Trophoblast cell (in vitro differentiated cells and primary cell): ENCODE measurements at places on chromosomes 3 and 15.

DNA sequence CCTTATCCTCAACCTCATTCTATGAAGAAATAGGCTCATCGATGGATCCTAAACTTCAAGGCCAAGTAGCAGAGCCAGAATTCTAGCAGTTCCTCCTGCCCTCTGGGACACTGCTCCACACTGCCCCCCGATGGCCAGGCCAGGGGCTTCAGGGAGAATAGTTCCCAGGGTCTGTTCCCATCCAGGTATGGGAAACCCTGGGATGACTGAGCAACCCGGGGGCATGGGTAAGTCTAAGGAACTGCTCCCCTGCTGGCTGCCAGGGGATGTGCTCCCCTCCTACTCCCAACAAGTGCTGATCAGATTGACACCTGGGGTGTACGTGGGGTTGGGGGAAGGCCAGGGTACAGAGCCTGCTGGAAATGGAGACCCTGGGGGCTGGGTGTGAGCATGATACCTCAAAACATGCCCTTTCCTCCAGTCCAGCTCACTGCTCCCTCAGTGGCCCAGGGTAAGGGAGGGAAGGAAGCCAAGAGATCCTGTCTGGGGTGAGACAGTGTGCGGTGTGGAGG is 7.6 kb downstream of the ULK3 start:
- peaks cover 3% of the 10 kb centered on the region for H3K36me3 ChIP-seq
- peak; percentile 82 for DNase-seq
- no peaks in the 10 kb centered on the region for H3K27me3 ChIP-seq
- H3K27ac ChIP-seq = no peak overlapping the region
- no peak overlapping the region for H3K4me3 ChIP-seq

DNA sequence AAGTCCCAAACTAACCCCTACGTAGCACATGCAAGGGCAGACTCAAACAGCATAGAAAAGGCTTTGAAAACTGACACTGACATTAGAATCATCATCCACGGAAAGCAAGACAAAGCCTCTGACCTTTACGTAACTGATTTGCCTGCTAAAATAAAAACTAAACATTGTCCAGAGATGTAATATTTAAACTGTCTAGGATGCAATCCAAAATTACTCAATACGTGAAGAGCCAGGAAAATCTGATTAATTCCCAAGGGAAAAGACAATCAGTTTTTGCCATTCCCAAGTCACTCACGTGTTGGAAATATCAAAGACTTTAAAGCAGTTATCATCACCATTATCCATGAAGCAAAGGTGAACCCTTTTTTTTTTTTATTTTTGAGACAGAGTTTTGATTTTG is 13.3 kb upstream of the IQCF1 start:
- H3K4me1 ChIP-seq = no peaks in the 10 kb centered on the region
- DNase-seq = no peak
- H3K27me3 ChIP-seq = no peaks in the 10 kb centered on the region
- no peaks in the 10 kb centered on the region for H3K36me3 ChIP-seq

- H3K4me1 ChIP-seq = peaks cover 12% of the 10 kb centered on the region
- peak within 1 kb of the TSS; percentile 96 for H3K27ac ChIP-seq
- no peaks in the 10 kb centered on the region for H3K36me3 ChIP-seq
- no peak for DNase-seq
Measured at GRCh38 chr3:64687781-64688604, at the start of gene ADAMTS9. ADAMTS9 (minus strand) TSS chr3:64688000; CDS start chr3:64687657, 343 bp downstream.

DNA sequence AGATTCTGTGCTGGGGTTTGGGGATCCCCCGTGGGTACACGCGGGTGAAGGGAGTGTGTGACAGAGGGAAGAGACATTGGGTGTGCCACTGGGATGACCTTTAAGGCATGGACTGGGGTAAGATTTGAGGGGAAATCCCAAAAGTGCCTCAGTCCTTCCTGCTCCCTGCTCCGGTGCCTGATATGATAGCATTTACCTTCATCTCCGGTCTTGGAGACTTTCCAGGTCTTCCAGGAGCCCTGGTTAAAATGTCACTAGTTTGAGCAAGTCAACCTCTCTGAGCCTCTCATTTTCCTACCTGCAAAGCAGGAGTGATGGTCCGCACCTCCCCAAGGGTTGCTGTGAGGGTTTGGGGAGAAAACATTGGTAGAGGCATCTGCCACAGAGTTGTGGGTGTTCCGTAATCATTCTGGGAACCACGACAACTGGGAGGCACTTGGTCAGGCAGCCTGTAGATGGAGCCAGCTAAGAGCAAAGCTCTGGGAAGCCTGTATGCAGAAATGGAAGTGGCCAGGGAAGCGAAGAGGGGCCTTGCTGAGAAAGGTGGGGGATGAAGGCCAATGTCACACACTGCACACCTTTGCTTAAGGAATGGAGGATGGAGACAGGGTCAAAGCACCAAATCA is 33.9 kb upstream of the KIF23 start:
- H3K27ac ChIP-seq = no peak overlapping the region
- H3K36me3 ChIP-seq = no peaks in the 10 kb centered on the region
- H3K4me1 ChIP-seq = no peaks in the 10 kb centered on the region
- H3K4me3 ChIP-seq = no peak overlapping the region
- no peak for DNase-seq

GRCh38 chr15:80591938-80592825 is 102.9 kb upstream of the ABHD17C start:
- H3K4me3 ChIP-seq = no peak overlapping the region
- H3K4me1 ChIP-seq = no peaks in the 10 kb centered on the region
- no peak for DNase-seq
- no peak overlapping the region for H3K27ac ChIP-seq

- H3K4me3 ChIP-seq = no peak overlapping the region
- H3K27me3 ChIP-seq = no peaks in the 10 kb centered on the region
- no peak for DNase-seq
- H3K27ac ChIP-seq = no peak overlapping the region
Measured at GRCh38 chr3:42638339-42638842, 15.1 kb upstream of the ZBTB47 start.

DNA sequence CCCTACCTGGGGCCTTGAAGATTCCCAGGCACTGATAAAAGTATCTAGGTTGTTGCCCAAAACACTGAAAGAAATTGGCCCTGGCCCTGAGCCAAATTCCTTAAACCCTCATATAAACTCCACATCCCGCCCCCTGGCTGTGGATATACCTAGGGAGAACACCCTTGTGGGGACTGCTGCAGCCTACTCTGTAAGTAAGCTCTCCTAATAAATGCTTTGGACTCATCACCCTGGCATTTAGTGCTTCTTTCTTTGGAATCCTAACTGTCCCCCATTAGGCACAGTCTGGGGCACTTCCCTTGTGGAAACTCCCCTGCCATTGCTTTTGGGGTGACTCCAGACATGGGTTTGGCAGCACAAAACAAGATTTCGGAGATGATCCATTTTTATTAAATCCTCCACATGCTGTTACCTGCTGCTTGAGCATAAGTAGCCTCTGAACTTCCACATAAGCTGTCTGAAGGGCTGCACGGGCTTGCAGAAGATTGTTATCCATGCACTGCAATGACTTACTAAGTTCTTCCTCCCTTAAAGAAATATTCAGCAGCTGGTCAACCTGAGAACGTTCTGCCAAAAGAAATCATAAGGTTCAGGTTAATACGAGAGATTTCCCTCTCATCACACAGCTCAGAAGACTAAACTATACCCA is 46.4 kb downstream of the ZNF106 start:
- no peak overlapping the region for H3K4me3 ChIP-seq
- DNase-seq = no peak
- no peaks in the 10 kb centered on the region for H3K27me3 ChIP-seq
- no peak overlapping the region for H3K27ac ChIP-seq
- no peaks in the 10 kb centered on the region for H3K4me1 ChIP-seq

GRCh38 chr3:151345859-151346258 is 16.5 kb upstream of the P2RY13 start:
- no peak overlapping the region for H3K27ac ChIP-seq
- no peaks in the 10 kb centered on the region for H3K4me1 ChIP-seq
- no peak overlapping the region for H3K4me3 ChIP-seq
- H3K27me3 ChIP-seq = no peaks in the 10 kb centered on the region

- peaks cover 19% of the 10 kb centered on the region for H3K4me1 ChIP-seq
Measured at GRCh38 chr15:65383456-65383855, 5.7 kb upstream of the IGDCC3 start.

DNA sequence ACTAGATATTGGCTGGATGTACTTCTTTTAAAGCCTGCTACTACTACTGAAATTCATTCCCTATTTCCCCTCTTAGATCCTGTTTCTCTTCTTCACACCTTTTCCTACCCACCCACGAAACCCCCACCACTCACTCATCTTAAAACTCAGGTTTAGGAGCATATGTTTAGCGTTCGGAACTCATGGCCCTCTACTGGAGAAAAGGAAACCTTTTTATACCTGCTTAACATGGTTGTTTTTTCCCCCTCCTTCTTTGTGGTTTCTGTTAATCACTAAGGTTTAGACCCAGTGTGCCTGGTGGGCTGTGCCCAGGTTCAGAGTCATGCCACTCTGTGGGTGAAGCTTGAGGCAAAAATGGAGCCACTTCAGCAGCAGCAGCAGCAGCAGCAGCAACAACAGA is 2.6 kb downstream of the ARID3B start:
- DNase-seq = no peak
- H3K27ac ChIP-seq = no peak overlapping the region
- no peaks in the 10 kb centered on the region for H3K27me3 ChIP-seq
- H3K4me1 ChIP-seq = peaks cover 13% of the 10 kb centered on the region
- peaks cover 22% of the 10 kb centered on the region for H3K36me3 ChIP-seq

- H3K4me1 ChIP-seq = no peaks in the 10 kb centered on the region
- H3K4me3 ChIP-seq = no peak overlapping the region
- no peak for DNase-seq
- no peaks in the 10 kb centered on the region for H3K27me3 ChIP-seq
- H3K36me3 ChIP-seq = no peaks in the 10 kb centered on the region
Measured at GRCh38 chr3:81674690-81675089, 86.8 kb downstream of the GBE1 start.

DNA sequence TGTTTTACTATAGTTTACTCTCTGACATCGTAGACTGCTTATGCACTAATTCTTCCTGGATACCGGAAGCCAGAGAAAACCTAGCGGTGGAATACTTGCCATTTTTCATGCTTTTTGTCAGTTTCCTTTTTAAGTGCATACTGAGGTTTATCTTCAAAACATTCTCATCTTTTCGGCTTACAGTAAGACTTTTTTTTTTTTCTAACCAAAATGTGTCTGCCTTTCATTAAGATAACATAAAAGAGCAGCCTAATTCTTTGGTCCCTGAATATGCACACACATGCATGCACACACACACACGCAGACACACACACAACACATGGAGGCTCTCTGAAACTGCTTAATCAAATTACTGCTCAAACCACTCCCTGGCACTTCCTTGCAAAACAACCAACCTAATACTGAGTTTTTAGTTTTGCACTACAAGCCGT is 1.3 kb downstream of the ZNF445 start:
- H3K4me3 ChIP-seq = no peak overlapping the region
- H3K27ac ChIP-seq = no peak overlapping the region
- peak; percentile 77 for DNase-seq
- no peaks in the 10 kb centered on the region for H3K27me3 ChIP-seq
- H3K36me3 ChIP-seq = no peaks in the 10 kb centered on the region
- H3K4me1 ChIP-seq = peaks cover 8% of the 10 kb centered on the region

DNA sequence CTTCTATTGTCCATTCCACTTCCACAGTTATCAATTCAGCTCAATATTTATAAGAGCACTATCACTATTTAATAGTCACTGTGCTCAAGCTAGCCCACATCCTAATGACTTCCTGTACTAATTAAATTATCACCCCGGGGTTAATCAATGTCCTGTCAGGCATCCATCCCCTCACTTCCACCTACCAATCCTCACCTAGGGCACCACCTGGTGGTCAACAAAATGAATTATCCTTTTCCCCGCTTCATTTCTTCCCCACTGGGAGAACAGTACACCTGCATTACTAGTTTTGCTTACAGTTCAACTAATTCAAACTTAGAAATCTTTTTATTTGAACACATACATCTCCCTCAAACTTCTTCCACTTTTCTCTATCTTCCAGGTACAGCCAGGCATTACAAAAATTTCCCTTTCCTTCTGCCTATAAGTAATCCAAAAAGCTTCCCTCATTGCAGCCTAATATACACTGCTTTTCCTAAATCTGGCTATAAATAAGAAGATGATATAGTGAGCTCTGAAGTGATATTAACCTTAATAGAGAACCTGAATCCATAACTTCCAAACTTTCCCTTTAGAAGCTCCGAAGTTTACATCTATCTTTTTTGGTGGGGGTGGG is 68.5 kb downstream of the TMCC1 start:
- DNase-seq = no peak
- peaks cover 5% of the 10 kb centered on the region for H3K36me3 ChIP-seq
- H3K4me3 ChIP-seq = no peak overlapping the region

GRCh38 chr3:126530171-126531050 is 6.5 kb downstream of the CHST13 start:
- H3K4me3 ChIP-seq = no peak overlapping the region
- no peaks in the 10 kb centered on the region for H3K27me3 ChIP-seq
- no peaks in the 10 kb centered on the region for H3K4me1 ChIP-seq
- no peaks in the 10 kb centered on the region for H3K36me3 ChIP-seq
- no peak for DNase-seq

DNA sequence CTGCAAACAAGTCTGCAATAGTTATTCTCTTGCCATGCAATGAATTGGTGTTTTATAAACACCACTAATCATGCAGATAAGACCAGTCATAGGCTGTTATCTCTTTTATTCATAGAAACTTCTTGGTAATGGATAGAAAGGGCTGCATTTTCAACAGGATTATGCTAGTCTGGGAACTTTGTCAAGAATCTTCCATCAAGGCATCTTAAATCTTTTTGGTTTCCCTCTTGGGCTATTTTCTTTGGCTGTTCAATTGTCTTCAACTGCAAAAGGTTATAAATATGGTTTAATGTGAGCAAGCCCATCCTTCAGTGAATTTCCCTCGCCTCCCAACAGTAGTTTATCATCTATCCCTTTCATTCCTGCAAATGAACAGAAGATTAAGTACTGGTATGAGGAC is 59.0 kb upstream of the MINAR1 start:
- no peak for DNase-seq
- H3K4me3 ChIP-seq = no peak overlapping the region
- H3K36me3 ChIP-seq = peaks cover 2% of the 10 kb centered on the region
- no peaks in the 10 kb centered on the region for H3K4me1 ChIP-seq

DNA sequence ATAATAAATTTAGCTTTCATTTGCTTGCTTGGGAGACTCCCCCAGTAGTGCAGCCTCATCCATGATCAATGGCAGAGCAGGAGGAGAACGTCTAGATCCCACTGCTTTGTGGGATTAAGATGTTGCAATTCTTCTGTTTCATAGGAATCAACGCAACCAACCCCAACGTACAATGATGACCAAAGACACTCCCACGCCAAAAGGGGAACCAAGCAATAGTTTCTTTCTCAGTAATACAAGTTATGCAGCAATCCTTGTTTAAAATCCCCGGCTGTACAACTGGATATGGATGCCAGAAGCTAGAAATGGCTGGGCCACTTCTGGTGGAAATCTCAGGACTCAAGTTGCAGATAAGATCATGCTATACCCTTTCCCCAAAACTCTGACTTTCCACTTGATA is 411.2 kb downstream of the VPS13C start:
- H3K4me3 ChIP-seq = no peak overlapping the region
- H3K27me3 ChIP-seq = no peaks in the 10 kb centered on the region
- DNase-seq = no peak
- no peak overlapping the region for H3K27ac ChIP-seq

- H3K27ac ChIP-seq = no peak overlapping the region
- peaks cover 9% of the 10 kb centered on the region for H3K4me1 ChIP-seq
- H3K4me3 ChIP-seq = no peak overlapping the region
- H3K27me3 ChIP-seq = no peaks in the 10 kb centered on the region
Measured at GRCh38 chr15:68677996-68678395, 99.2 kb downstream of the CORO2B start.

- no peaks in the 10 kb centered on the region for H3K36me3 ChIP-seq
- H3K4me1 ChIP-seq = no peaks in the 10 kb centered on the region
- no peak overlapping the region for H3K4me3 ChIP-seq
- H3K27me3 ChIP-seq = no peaks in the 10 kb centered on the region
- no peak for DNase-seq
- H3K27ac ChIP-seq = no peak overlapping the region
Measured at GRCh38 chr3:35857004-35857403, 217.7 kb downstream of the ARPP21 start.
